Kidney glomerular epithelial cell (primary cell): ENCODE measurements at places on chromosomes 2 and 18.

GRCh38 chr2:219131327-219131726 lies 29.3 kb downstream of the NHEJ1 start:
- no peak for DNase-seq

DNA sequence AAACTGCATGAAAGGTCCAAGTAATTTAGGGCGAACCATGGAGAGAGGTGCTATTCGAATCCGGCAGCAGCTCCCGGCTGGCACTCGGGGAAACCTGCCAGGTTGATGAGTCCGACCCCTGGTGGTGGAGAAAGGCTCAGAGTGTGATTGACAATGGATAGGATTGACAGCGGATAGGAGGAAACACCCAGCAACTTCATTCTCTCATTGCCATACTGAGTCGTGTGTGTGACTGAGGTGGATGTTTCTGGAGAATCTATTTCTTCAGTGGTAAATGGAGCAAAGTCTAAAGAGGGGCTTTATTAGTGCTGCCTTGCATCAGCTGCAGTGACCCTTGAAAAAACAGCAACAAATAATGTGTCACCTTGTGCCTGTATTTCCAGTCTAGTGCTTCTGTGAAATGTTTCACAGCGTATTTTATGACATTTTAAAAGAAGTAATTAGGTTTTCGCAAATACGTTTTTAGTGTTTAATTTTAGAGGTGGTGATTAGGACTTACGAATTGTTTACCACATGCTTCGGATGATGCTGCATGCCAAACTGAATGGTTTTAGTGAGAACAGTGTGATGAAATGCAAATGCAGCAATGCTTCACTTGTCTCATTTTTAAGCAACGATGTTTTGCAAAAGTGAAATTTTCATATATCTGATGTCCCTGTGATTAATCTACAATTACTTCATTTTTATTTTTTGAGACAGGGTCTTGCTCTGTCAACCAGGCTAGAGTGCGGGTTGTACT lies 102.0 kb downstream of the DCDC2C start:
- no peak for DNase-seq

GRCh38 chr18:36693931-36694620 lies 134.7 kb downstream of the TPGS2 start:
- DNase-seq = no peak

DNA sequence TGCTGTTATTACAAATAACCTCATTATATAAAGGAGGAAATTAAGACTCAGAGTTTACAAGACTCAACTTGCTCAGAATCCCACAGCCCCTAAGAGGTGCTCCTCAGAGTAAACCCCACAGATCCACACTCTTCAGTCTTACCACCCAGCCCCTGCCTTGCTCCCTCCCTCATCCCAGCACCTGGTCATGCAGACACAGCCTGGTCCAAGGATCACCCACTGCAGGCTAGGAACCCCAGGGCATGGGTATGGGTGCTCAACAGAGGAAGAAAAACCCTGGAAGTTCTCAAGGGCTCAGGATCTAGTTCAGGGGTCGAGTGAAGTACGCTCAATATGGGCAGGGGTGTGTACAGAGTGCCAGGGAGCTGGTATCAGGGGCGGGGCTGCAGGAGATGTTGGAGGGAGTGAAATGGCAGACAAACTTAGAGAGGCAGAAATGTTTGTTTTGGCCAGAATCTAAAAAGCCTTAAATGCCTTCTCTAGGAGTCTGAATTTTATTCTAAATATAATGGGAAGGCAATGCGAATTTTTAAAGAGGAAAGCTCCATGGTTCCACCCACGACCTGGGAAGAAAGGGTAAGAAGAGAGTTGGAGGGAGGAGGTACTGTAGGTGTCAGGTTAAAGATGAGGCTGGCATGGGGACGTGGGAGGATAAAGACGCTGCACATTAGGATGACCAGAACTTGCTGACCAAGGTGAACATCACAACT lies 79.1 kb upstream of the MGAT4A start:
- DNase-seq = peak; percentile 10

GRCh38 chr2:143085125-143085784 lies 44.0 kb upstream of the ARHGAP15 start:
- DNase-seq = no peak

DNA sequence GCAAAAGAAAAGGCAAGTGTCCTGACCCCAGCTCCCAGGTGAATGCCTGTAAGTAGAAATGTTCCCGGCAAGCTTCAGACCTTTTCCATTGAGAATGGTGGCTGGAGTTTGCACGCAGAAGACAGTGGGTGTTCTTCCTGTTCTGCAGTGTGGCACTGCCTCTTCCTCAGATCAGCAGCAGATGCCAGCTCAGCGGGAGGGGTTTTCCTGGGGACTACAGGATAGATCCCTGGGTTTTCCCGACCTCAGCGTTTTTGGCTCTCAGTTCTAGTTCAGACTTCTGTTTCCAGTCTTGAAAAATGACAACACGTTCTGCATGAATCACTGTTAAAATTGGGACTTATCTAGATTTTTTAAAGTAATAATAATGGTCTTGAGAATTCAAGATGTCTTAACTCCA lies 39.2 kb downstream of the GRHL1 start:
- DNase-seq = no peak

GRCh38 chr2:33219114-33219513 lies 257.3 kb upstream of the RASGRP3 start:
- no peak for DNase-seq

GRCh38 chr2:227834423-227834822 lies 20.8 kb downstream of the CCL20 start:
- DNase-seq = no peak

DNA sequence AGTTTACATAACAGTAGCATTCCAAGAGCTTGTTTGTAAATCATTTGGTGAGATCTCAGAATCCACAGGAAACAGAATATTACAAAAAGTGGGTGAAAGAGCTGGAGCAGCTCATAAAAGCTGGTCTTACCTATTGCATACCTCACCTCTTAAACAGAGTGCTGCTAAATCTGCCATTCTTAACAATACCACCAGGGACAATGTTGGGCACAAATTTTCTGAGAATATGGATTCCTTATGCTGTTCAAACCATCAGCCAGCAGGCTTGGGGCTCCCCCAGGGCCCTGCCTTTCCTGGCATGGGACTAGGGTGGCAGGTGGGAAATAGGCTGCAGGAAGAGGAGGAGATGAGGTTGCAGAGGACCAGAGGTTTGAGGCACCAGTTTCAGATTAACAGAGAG lies 55.6 kb downstream of the TGFA start:
- no peak for DNase-seq

GRCh38 chr2:104250635-104251034 lies 603.3 kb upstream of the POU3F3 start:
- DNase-seq = peak; percentile 46

DNA sequence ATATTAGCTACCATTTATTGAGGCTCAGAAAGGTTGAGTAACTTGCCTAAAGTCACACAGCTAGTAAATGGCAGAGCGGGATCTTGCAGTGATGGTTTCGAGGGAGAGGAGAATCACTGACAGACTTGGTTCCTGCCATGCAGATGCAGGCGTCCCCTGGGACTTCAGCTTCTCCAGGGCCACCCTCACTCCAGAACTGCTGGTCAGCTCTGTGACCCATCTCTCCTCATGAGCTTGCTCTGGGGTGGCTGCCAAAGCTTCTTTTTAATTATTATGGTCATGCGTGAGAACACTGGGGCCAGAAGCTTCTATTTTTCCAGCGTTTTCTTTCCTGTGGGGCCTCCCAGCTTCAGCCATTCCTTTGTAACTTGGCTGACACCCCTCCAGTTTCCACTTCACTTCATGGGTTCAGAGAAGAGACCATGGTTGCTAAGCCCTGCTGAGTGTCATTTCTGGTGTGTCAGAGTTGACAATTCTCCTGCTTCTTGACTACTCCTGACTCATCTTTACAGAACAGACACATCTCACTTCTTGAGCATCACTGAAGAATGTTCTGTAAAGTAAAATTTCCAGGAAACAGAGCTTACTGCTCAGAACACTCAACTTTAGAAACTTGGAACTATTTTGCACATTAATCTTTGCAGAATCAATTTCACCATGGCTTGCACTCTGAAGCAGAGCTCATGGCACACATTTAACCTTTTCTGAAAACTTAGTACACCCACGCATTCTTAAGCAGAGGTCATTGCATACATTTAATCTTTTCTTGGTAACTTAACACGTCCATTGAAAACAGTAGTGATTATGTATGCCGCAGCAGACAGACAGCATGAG lies 70.4 kb downstream of the IL1R2 start:
- peak; percentile 46 for DNase-seq

DNA sequence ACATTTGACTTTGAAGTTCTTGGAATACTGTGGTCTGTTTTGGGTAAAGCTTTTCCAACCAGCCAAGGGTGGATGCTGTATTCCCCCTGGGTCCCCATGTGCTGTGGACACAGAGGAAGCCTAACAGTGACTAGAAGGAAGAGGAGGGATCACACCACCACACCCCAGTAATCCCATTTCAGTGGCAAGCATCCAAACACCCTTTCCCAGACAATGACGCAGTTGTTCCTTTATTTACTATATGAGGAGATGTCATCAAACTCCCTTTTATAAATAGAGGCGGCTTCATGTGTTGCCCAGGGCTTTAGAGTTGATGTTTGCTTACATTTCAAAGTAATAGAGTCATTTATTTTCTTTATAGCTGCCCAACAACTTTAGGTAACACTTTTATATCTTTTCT lies 959.4 kb upstream of the GYPC start:
- DNase-seq = no peak
